PC-3 (cell line): ENCODE measurements at places on chromosomes 13 and 19. TPM values are rescaled to one million over a fixed set of nuclear protein-coding genes. Genes with fewer than 3 reads are reported as not detected.

The CABP5 gene
- total RNA-seq: not detected in 2 replicates

The PEG3 gene
- 1.6 and 2.6 TPM in 2 replicates for total RNA-seq

The WASF3 gene
- total RNA-seq: 2.0 and 2.6 TPM in 2 replicates

The C2CD4C gene
- 0.29 TPM in 2 replicates for total RNA-seq

The ZNF154 gene
- 0.46 TPM in 1 of 2 replicates, not detected in the other for total RNA-seq

The REEP6 gene
- 27.2 and 34.7 TPM in 2 replicates for total RNA-seq
